ENCODE measurements at places on chromosomes 1 and 21.

DNA sequence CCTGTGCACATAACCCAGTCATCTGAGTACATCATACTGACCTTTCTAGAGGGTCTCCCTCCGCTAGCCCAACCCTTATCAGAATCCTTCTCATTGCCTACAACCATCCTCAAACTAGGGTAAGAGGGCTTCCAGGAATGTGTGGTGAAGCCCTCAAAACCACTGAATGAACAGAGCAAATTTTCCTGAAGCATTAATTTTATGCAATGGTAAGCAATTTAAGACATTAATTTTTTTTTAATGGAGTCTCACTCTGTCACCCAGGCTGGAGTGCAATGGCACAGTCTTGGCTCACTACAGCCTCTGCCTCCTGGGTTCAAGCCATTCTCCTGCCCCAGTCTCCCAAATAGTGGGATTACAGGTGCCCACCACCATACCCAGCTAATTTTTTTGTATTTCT, 86.1 kb upstream of the ZNF281 start:
- no peak for DNase-seq

DNA sequence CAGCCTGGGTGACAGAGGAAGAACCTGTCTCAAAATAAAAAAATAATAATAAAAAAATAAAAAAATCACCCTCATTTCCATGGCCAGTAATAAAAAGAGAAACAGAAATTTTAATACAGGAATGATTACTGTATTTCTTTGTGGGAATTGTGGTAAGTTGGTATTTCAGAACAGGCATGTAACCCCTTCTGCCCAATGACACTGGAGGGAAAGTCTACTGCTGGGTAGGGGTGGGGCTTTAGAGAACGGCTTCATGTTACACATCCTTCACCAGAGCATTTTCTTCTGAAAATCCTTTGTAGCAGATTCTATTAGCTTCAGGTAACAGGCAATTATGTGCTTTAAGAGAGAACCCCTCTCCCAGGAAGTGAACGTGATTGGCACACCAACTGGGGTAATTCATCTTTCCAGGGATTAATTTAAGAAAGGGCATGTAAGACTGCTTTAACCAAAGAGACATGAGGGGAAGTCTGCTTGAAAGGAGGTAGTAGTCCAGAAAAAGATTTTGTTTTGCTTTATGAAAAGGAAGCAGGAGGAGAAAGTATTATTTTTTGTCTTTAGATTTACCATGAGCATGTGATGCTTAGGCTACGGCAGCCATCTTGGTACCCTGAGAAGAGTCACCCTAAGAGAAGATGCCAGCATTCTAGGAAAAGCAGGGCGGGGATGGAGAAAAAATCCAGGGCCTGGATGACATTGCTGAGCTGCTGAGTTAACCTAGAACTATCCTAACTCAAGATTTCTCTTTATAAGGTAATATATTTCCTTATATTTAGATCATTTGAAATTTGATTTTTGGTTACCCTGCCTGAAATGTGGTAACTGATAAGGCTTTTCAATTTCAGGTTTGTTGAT, 57.7 kb upstream of the DPT start:
- peak; percentile 88 for DNase-seq

- DNase-seq: no peak
Observed at GRCh38 chr1:212533148-212533517, 75.4 kb upstream of the ATF3 start.

DNA sequence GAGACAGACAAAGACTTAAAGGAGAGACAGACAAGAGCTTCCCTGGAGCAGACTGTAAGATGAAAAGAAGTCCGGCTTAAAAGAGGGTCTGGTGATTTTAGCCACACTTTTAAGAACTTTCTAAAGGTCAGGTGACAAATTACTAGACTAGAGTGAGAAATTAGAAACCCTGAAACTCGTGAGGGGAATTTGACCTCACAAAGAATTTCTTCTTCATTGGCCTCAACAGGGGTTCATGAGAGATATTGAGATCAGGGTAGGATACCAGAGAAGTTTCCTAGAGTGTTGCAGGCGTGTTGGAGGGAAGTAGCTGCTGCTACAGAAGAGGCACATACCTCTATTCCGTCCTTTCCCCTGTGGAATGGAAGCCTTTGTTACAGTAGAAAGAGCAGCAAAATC, 884.4 kb downstream of the KCNT2 start:
- no peak for DNase-seq

- DNase-seq: no peak
Observed at GRCh38 chr1:9437961-9438430, 101.3 kb upstream of the SLC25A33 start.

- DNase-seq: peak; percentile 22
Observed at GRCh38 chr1:91651661-91652071, 151.0 kb downstream of the CDC7 start.

GRCh38 chr1:240539769-240540414, 72.1 kb downstream of the GREM2 start:
- no peak for DNase-seq

- DNase-seq: no peak
Observed at GRCh38 chr1:3355894-3356826, 98.3 kb upstream of the ARHGEF16 start.

DNA sequence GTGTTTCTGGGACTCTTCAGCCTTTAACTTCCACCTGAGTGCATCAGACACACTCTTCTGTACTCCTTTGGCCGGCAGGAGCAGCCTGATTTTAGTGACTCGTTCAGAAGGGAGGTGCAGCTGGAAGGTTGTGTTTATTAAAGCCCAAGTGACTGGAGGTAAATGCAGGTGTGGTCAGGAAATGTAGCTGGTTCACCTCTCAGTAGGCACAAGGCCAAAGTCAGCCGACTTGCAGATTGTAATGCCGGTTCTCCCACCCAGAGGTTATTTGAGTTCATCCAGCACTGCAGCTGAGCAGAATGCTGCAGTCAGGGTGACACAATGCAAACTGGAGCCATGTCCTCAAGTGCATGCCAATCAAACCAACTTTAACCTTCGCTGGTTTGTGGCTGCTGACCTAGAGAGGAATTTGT, 91.5 kb downstream of the SPATA46 start:
- no peak for DNase-seq

GRCh38 chr1:236083650-236084385, 18.9 kb upstream of the NID1 start:
- no peak for DNase-seq

GRCh38 chr1:70896224-70896623, 151.4 kb downstream of the PTGER3 start:
- DNase-seq: no peak

GRCh38 chr1:181801617-181802016, 259.9 kb downstream of the ZNF648 start:
- DNase-seq: no peak

DNA sequence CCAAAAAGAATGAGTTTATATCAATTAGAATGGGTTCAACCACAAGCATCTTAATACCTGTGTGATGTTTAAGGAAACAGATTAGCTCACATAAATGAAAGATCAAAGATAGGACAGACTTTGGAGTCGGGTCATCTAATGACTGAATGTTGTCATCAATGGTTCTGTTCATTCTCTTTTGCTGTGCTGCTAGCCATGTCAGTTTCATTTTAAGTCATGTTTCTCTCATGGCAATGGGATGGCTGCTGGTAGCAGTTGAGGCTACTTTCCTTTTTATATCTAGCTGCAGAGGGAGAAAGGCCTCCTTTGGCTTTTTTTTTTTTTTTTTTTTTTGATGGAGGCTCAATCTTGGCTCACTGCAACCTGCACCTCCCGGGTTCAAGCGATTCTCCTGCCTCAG, 86.9 kb upstream of the SPAG17 start:
- DNase-seq: no peak

GRCh38 chr1:202416641-202417040, 68.1 kb downstream of the PPP1R12B start:
- DNase-seq: no peak

DNA sequence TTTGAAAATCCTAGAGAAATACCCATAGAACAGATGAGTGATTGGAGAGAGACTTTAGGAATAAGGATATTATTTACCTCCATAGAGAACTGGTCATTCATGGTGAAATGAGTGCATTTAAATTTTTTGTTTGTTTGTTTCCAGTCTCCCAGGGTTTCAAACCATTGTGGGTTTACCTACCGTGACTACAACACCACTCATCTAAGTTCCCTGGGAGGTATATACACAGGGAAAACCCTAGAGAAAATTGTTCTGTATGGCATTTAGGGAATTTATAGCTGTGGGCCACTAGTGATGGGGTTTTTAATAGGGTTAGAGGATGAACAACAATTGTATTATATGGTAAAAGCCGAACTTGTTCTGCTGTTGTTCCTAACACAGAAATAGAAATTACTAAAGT, 109.2 kb downstream of the USP25 start:
- DNase-seq: no peak

DNA sequence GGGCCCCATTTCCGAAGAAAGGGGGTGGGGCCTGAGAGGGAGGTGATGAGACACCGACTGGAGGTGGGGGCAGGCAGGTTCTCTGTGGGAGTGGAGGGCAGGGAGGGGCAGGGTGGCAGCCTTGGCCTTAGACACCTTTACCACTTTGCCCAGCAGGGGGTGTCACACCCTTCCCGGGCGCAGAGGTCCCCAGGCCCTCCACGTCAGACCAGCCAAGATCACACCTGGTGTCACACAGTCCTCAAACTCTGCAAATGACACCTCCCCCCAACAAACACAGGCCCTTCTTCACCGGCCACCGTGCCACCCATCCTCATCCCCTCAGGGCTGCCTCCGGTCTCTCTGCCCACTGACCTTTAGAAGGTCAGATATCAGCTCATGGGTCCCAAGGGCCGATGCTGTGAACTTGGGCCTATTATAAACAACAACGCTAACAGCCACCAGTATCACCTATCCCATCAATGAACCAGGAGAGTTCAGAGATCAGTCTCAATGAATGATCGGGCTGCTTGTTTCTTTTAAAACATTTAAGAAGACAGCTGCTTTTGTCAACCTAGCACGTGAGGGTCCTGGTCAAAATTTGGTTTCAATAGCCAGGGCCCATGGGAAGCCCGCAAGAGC, 103.9 kb downstream of the CASZ1 start:
- peak; percentile 57 for DNase-seq

- no peak for DNase-seq
Observed at GRCh38 chr1:235077571-235078479, 50.8 kb downstream of the TOMM20 start.

DNA sequence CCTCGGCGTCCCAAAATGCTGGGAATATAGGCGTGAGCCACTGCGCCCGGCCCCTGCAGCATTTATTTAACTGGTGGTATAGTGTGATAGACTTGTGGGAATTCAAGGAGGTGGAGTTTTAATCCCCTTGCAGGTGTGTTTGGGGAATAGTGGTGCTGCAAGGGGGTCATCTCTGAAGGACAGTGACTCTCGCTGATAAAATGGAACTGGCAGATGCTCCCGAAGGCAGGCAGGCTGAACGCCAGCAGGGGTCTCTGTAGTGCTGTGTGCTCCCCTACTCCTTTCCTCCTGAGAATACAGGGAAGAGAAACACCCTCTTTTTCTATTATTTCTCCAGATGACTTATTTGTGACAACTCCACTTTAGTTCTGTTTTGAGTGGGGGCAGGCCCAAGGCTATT, 4.0 kb downstream of the OSCP1 start:
- DNase-seq: peak; percentile 24

DNA sequence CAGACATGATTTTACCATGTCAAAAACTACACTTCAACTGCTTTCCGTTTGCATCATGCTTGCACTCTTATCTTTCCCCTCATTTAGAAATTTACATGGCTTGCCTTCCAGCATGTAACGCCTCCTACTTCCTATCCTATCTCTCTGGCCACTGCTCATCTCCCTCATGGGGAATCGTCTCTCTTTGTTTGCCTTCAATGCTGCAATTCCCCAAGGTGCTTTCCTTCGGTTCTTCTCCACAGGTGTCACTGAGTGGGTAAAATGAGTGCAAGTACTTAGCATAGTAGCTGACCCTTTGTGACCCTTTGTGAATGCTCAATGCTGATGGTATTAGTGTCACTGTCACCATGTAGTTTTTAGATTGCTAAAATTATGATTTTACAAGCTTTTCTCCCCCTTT, 63.1 kb downstream of the APP start:
- no peak for DNase-seq

DNA sequence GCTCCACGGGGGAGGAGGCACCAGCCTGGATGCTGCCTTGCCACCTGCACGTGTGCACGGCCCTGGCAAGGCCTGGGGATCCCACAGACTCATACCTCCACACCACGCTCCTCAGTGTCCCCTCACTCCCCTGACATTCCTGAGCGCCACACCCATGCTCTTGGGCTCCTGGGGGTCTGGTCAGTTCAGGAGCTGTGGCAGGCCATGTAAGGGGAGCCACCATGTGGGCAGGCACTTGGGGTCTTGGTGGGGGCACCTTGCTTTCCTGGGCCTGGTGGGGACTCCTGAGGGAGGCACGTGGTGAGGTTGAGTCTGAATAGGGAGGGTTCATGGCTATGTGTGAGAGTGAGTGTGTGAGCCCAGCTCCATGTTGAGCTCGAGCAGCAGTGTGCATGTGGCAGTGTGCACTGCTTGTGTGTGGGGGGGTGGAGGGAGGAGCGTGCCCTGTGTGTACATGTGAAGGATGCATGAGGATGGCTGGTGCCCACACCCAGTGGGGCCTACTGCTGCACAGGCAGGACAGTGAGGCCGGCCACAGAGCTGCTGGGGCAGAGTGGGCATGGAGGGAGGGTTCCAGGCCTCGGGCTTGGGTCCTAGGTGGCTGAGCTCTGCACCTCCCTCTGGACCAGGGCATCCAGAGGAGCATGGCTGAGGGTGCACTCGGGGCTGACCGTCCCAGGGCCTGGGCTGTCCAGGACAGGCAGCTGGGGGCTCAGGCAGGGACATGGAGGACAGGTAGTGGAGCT, 1.6 kb downstream of the GJC2 start:
- no peak for DNase-seq

GRCh38 chr21:42850866-42851391, 28.4 kb downstream of the WDR4 start:
- peak; percentile 31 for DNase-seq

DNA sequence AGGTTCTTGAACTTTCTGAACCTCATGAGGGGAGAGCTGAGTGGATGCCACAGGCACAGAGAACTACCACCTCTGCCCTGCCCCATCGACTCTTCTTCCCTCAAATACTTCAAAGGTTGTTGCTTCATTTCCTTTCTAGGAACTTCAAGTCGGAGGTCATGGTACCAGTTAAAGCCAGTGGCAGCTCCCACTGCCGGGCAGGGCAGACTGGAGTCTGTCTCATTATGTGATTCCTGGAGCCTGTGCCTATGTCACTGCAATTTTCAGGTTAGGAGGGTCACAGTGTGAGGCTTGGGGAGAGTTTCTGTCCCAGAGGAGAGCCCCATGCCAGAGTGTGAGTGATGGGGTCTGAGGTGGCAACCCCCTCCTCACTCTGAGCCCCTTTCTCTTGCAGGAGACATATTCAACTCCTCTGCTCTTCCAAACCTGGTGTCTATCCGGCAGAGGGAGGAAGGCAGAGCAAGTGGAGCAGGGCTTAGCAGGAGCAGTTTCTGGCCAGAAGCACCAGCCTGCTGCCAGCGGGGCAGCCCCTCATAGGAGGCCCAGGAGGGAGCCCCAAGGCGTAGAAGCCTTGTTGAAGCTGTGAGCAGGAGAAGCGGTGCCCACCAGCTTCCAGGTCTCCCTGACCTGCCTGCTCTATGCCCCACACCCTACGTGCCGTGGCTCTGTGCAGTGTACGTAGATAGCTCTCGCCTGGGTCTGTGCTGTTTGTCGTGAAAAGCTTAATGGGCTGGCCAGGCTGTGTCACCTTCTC, 29.3 kb downstream of the CAMK1G start:
- DNase-seq: no peak
